Purkinje cell (primary cell): ENCODE measurements at places on chromosomes 2 and 18. TPM values are rescaled to one million over a fixed set of nuclear protein-coding genes. Genes with fewer than 3 reads are reported as not detected.

The KIF1A gene
- 23.0 and 31.6 TPM in 2 replicates for polyA plus RNA-seq

The TDRD15 gene
- not detected in 2 replicates for polyA plus RNA-seq

The FBXO48 gene
- 0.90 and 2.1 TPM in 2 replicates for polyA plus RNA-seq

The FBLN7 gene
- 6.8 and 8.9 TPM in 2 replicates for polyA plus RNA-seq

The NEU4 gene
- polyA plus RNA-seq = not detected in 2 replicates

The FAM124B gene
- polyA plus RNA-seq = 2.5 and 2.8 TPM in 2 replicates

The PLEK gene
- 0.15 and 0.19 TPM in 2 replicates for polyA plus RNA-seq
